ENCODE measurements at places on chromosomes 1 and 21. TPM values are rescaled to one million over a fixed set of nuclear protein-coding genes. Genes with fewer than 3 reads are reported as not detected.

DNA sequence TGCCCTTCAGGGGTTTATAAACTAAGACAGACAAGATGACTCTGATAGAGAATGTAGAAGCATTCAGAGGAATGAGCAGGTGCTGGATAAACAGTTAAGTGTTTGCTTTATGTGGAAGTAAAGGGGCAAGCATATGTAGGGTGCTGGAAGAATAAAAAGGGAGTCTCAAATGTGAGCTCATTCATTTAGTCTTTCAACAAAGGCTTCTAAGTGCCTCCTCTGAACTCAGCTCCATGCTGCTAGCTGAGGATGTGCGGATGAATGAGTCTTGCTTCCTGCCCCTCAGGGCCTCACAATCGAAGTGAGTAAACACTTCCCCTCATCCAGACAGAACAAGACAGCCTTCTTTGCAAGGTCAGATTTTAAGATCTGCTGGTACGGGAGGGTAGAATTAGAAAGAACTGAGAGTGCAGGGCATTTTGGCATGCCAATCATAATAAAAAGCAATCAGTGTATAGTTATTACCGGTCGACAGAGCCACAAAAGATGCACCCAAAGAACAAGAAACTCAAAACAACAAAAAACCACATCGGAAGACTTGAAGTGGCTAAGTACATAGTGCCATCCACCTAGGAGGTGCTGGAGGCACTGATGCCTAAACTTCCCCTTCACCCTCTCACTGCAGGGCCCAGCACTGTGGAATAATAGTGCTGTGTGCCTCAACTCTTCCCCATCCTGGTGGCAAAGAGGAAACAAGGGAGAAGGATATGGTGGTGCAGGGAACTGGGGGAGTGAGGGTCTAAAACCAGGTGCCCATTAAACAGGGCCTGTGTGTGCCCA is 69.8 kb downstream of the TNR start:
- no peak for DNase-seq

CR1L gene
- total RNA-seq, result not detected

- no peak for DNase-seq
These were observed 85.6 kb downstream of the SETD4 start for GRCh38 chr21:35974775-35975174.

GRCh38 chr1:162587347-162587746 is 25.8 kb downstream of the UAP1 start:
- no peak for DNase-seq

- no peak for DNase-seq
These were observed 150.3 kb downstream of the ETS2 start for GRCh38 chr21:38956007-38956406.

Measured in omental fat pad (tissue), 4 donors.